ENCODE measurements at places on chromosomes 7 and 10.

- no peak for DNase-seq
These were observed 45.8 kb downstream of the ZNF800 start for GRCh38 chr7:127346575-127347256.

GRCh38 chr7:7944619-7945282 lies 23.8 kb upstream of the GLCCI1 start:
- DNase-seq: no peak

DNA sequence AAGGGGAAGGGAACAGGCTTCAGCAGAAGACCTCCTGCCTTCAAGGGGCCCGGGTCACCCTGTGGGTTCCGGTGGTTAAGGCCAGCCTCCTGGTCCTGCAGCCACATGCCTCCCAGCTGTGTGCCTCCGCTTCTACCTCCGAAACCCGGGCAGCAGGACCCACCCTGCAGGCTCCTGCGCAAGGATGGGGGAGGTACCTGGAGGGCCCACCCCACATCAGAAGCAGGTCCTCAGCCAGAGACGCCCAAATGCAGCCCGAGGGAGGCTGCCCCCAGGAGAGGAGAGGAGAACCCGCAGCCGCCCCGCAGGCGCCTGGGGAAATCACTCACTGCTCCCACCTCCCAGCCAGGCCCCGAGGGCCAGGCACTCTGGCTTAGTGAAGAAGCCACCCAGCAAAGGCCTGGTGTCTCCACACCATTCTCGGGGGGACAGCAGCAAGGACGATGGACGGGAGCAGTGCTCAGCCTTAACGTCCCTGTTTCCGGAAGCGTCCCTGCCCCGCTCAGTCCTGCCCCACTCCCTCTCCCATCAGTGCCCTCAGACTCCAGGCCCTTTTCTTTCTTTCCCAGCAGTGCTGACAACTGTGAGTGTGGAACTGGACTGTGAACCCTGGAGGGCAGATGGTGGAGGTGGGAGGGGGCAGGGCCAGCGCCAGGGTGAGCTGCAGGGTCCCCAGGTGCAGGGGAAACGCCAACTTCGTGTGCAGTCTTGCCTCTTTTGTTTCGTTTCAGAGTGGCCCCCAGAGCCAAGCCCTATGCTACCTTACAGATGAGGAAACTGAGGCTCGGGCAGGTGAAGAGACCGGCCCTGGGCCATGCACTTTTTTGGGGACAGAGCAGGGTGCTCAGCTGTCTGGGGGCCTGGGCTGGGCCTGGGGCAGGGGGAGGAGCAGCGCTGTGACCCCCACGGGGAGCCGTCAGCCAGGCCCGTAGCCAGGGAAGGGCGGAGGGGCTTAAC lies 138.0 kb downstream of the FAM53B start:
- no peak for DNase-seq

GRCh38 chr10:130844310-130844709 lies 467.2 kb downstream of the TCERG1L start:
- no peak for DNase-seq

- DNase-seq: no peak
These were observed 15.2 kb downstream of the SOSTDC1 start for GRCh38 chr7:16450366-16450765.

DNA sequence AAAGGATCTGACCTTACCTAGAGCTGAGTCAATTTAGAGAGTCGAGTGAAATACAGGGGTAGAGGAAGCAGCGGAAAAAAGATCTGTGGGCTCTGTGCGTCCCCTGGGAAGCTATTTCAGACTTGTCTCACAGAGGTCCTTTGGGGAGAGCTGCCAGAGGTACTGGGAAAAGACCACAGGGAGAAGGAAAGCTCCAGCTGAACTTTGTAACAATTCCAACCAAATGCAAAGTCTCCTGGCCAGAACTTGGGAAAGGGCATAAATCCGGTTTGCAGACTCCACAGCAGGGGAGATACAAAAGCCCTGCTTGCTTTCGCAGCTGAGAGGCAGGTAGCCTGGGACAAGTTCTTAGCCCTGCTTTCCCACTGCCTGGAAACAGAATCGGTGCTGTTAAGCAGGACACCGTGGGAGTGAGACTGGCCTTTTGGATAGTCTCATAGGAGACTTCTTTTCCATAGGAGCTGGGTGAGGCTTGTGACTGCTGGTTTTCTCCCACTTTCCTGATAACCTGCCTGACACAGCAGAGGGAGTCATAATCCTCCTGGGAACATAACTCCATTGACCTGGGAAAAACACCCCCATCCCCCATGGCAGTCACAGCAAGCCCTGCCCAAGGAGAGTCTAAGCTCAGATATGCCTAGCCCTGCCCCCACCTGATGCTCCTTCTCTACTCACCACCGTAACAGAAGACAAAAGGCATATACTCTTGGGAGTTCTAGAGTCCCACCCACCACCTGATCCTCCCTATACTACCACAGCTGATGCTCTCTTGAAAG lies 926.2 kb downstream of the KCNMA1 start:
- DNase-seq: no peak

DNA sequence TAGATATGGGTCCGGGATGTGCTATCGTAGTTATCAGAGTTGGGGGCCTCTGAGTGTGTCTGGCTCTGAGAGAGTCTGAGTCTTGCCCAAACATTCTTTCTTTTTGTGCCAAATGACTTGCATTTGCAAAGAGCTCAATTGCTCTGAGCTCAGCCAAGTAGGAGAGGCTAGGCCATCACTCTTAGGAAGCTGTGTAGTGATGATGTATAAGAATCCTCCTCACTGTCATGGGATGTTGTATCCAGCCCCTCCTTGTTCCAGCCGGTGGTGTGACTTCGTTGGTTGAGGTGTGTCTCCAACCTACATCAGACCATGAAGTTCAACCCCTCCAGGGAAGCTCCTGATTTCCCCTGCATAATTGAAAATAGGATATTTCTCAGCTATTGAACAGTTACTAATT lies 97.5 kb upstream of the NPS start:
- DNase-seq: no peak

- no peak for DNase-seq
These were observed 83.5 kb upstream of the CUX1 start for GRCh38 chr7:101733713-101734475.

GRCh38 chr7:139294951-139295575 lies 46.1 kb upstream of the FMC1 start:
- DNase-seq: no peak

- no peak for DNase-seq
These were observed 142.2 kb downstream of the EMX2 start for GRCh38 chr10:117684672-117685211.

DNA sequence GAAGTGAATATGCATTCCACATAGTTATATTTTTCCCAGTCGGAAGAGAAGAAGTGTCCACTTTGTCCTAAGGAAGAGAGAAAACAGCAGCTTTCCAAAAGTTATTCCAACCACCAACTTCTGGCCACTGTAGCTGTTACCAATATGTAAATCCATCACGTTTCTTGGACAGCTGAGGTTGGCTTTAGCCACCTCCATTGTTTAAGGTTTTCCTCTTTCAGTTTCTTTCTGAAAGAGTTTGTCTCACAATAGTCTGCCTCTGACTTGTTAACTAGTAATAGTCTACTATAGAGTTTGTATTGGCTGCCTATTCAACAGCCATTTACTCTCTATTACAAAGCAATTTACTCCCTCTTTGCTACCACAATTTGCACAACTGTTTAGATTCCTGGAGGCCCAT lies 457.6 kb upstream of the LRRN3 start:
- DNase-seq: no peak

DNA sequence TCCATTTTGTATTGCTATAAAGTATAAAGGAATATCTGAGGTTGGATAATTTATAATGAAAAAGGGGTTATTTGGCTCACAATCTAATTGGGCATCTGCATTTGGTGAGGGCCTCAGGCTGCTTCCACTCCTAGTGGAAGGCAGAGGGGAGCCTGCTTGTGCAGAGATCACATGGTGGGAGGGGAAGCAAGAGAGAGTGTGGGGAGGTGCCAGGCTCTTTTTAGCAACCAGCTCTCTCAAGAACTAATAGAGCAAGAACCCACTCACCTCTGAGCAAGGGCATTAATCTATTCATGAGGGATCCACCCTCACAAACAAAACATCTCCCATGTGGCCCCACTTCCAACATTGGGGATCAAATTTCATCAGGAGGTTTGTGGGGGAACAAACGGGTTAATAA lies 64.6 kb downstream of the OGDH start:
- no peak for DNase-seq
